ENCODE measurements at places on chromosomes 2 and 18. TPM values are rescaled to one million over a fixed set of nuclear protein-coding genes. Genes with fewer than 3 reads are reported as not detected.

KCNG2 gene
- total RNA-seq, result not detected

YPEL5 gene
- total RNA-seq, result 48.0 TPM

SNTG2 gene
- total RNA-seq, result 1.2 TPM

- DNase-seq, result no peak
Measured at GRCh38 chr2:160110674-160111239, 48.3 kb upstream of the PLA2R1 start.

GRCh38 chr2:180646756-180647155 lies 333.6 kb upstream of the UBE2E3 start:
- DNase-seq, result no peak

GRCh38 chr2:233094614-233095013 lies 34.5 kb downstream of the INPP5D start:
- no peak for DNase-seq

DLX1 gene
- 0.17 TPM for total RNA-seq
